ENCODE measurements at places on chromosomes 4 and X.

DNA sequence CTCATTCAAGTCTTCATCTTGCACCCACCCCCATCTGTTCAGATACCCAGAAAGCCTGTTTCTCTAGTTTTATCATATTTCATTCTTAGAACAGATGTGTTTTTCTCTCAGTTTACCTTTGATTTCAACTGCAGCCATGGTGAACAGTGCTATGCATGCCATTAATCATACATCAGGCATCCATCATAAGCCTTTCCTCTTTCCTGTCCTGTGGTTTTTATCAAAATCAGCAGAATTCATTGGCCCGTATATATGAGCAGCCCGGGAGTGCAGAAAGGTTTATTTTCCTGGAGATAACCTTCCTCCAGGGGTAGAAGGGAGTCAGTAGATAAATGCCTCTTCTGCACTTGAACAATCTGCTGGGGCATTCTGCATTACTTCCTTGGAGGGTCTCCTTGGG is 65.7 kb downstream of the IL21 start:
- no peak for DNase-seq

DNA sequence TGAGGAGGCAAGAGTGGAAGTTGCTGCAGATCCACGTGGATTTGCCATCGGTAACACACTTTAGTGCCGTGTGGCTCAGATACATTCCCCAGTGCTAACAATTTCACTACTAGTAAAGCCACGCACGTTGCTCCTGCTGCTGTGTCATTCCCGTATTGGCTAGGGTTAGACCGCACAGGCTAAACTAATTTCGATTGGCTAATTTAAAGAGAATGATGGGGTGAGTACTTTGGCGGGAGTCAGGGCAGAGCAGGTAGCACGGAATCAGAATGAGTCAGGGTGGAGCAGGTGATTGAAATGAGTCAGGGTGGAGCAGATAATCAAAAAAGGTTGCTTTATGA is 1337.5 kb downstream of the FSTL5 start:
- no peak for DNase-seq

DNA sequence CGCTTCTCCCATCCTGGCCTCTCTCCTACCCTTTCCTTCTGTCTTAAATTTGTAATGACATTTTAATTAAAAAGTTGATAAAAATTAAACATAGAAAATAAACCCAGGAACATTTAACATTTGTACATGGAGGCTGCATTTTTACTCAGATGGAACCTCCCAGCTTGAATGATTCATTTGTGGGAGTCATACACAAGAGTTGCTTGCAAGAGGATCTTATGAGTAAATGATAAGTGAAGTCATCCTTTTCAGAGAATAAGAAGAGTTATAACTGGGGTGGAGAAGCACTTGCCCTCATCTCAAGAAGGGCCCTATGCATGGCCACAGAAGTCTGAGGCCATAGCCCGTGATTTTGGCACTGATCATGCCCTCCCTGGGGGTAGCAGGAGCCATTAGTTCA is 482.9 kb upstream of the BOD1L1 start:
- DNase-seq: no peak

- no peak for DNase-seq
These were observed 105.8 kb upstream of the NWD2 start for GRCh38 chr4:37138789-37139188.

Measured in right hindlimb (tissue), 1 donor.